ENCODE measurements at places on chromosomes 3 and 15.

- no peak for DNase-seq
Observed at GRCh38 chr3:13124631-13125030, 51.4 kb upstream of the IQSEC1 start.

DNA sequence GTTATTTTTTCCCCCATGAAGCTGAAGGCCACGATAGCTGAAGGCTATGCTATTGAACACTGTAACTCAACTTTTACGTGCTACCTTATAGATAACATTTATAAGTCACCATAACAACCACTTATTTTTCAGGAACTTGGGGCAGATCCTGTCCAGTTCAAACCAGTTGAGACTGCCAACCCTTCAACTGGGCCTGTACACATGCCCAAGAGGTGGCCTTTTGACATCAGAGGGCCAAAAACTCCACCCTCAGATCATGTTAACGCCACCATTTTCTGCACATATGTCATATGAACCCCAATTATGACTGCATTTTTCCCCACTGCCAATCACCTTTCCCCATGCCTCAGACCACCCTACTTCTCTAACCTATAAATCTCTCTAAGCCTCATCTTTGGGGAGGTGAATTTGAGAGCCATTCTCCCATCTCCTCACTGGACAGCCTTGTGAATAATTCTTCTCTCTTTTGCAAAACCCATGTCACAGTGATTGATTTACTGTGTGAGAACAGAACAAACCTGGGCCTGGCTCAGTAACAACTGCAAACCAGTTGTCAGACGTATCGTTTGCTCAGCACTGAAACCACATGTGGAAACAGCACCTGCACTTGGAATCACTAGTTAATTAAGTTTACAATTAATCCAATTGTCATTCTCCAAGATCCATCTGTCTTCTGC lies 42.5 kb downstream of the ZNF445 start:
- no peak for DNase-seq

GRCh38 chr15:56683908-56684307 lies 49.4 kb downstream of the ZNF280D start:
- no peak for DNase-seq

- DNase-seq = no peak
Observed at GRCh38 chr3:188067932-188068331, 86.0 kb upstream of the LPP start.

DNA sequence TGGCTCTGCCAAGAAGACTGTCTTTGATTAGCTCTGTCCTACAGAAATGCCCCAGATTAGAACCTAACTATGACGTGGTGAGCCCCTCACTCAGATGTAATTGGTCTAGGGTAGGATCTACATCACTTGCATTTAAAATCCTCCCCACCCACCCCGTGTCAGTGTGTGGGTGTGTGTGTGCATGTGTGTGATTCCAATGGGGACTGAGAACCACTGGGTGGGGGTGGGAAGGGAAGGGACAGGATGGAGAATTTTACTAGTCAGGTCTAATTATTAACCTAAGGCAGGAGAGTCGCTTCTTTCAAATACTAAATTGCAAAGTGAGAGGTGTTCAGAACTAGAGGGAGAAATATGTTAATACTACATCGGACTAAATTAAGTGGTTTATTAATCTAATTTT lies 91.7 kb downstream of the TBL1XR1 start:
- DNase-seq = no peak

- DNase-seq = no peak
Observed at GRCh38 chr3:159008401-159008800, 206.5 kb downstream of the MFSD1 start.

DNA sequence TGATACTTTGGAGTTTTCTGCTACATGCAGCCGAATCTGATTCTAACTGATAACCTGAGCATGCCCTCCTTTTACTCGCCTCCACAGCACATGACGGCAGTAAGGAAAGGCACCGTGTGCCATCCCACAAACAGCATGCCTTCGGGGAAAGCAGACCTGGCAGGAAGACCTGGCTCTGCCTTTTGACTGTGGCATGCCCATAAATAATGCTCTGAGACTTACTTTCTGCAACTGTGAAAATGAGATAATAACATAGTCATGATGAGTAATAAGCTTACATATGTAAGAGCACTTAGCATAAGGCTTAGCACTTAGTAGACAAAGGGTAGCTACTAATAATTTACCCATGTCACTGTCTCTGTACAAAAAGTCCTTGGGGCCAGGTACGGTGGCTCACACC lies 32.9 kb downstream of the MTHFS start:
- no peak for DNase-seq

DNA sequence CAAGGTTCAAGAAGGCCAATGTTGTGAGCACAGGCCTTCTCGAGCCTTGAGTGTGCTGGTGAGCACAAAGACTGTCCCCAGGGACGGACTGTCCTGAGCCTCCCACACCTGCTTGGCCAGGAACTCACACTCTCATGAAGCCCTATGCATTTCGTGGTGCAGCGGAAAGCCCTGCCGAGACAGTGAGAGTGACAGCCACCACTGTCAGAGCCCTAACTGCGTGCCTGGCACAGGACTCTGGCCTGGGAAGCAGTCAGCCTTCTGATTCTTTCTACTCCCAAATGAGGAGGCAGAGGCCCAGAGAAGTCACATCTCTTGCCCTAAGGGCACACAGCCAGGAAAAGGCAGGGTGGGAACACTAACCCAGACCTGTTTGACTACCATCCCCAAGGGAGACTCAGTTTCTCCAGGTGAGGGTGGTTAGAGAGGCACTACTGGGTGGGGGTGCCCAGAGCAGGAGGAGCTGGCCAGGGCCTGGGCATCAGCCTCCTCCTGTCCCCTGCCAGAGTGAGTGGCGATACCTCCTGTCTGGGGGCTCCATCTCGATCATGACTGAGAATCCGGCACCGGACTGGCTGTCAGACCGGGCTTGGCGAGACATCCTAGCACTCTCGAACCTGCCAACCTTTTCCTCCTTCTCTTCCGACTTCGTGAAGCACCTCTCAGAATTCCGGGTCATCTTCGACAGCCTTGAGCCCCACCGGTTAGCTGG lies 50.8 kb downstream of the SEMA3G start:
- DNase-seq = no peak

Data from PC-9 (cell line).